Pancreas (tissue), 10 donors: ENCODE measurements at places on chromosomes 4 and X. TPM values are rescaled to one million over a fixed set of nuclear protein-coding genes. Genes with fewer than 3 reads are reported as not detected.

The FGG gene
- 4.0 TPM for polyA plus RNA-seq

The TLR3 gene
- polyA plus RNA-seq = 1.9 TPM

The GUF1 gene
- 8.7 TPM for polyA plus RNA-seq

The GPR34 gene
- 0.99 TPM for polyA plus RNA-seq

The ADGRL3 gene
- polyA plus RNA-seq = 0.21 TPM

The DOCK11 gene
- polyA plus RNA-seq = 2.8 TPM

The BTK gene
- polyA plus RNA-seq = 0.53 TPM

The GPRASP1 gene
- polyA plus RNA-seq = 15.8 TPM

The SMIM31 gene
- 0.61 TPM for polyA plus RNA-seq

DNA sequence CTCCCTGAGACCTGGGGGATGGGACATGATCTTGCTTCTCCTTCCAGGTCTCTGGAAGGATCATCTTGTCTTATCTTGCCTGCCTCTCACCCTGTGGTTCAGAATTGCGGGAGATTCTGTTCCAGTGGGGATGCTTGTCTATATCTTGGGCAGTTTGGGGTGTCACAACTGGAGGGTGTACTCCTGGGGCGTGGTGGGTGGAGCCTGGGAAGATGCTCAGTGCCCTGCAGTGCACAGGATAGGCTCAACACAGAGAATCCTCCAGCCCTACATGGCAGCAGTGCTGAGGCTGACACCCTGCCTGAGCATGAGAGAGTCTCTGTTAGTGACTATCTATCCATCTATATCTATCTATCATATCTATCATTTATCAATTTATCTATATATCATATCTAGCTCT lies 7.7 kb downstream of the P2RY8 start:
- H3K27me3 ChIP-seq = no peaks in the 10 kb centered on the region
- no peak overlapping the region for H3K27ac ChIP-seq
- DNase-seq = no peak
- H3K4me1 ChIP-seq = no peaks in the 10 kb centered on the region
- no peaks in the 10 kb centered on the region for H3K36me3 ChIP-seq

- peaks cover 13% of the 10 kb centered on the region for H3K4me1 ChIP-seq
- peak; percentile 28 for DNase-seq
- no peaks in the 10 kb centered on the region for H3K27me3 ChIP-seq
- no peaks in the 10 kb centered on the region for H3K36me3 ChIP-seq
Measured at GRCh38 chrX:23372220-23372902, 37.7 kb downstream of the PTCHD1 start.

DNA sequence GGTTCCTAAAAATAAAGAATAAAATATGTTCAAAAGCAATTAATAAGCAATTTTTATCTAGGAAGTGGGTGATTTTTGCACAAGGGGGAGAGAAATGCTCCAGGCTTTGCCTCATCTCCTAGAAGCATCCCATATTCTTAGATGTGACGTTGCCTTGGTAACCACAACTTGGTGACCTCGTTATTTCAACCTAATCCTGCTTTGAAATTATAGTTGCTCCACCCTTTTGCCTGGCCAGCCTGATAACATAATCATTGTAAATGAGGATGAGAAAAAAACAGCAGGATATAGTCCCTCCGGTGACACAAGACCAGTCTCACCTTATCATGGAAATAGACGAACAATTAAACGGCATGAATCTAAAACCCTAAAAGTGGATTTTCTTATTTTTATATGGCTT lies 194.4 kb downstream of the QDPR start:
- H3K27me3 ChIP-seq = no peaks in the 10 kb centered on the region
- no peaks in the 10 kb centered on the region for H3K36me3 ChIP-seq
- no peak overlapping the region for H3K4me3 ChIP-seq
- H3K4me1 ChIP-seq = no peaks in the 10 kb centered on the region

DNA sequence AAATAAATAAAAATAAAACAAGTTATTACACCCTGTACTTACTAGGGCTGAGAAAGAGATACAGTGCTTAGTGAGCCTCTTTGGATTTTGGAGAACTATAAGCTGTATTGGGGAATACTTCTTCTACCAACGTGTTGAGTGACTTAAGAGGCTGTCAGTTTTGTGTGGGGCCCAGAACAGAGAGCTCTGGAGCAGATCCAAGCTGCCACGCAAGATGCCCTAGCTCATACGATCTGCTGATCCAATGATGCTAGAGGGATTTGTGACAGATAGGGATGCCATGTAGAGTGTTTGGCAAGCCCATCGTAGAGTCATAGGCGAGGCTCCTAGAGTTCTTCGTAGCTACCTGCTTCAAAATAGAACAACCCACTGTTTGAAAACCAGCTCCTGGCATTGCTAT lies 60.3 kb upstream of the KLF3 start:
- no peak overlapping the region for H3K27ac ChIP-seq
- no peaks in the 10 kb centered on the region for H3K4me1 ChIP-seq
- no peaks in the 10 kb centered on the region for H3K36me3 ChIP-seq
- no peak for DNase-seq
- H3K27me3 ChIP-seq = no peaks in the 10 kb centered on the region
- no peak overlapping the region for H3K4me3 ChIP-seq

DNA sequence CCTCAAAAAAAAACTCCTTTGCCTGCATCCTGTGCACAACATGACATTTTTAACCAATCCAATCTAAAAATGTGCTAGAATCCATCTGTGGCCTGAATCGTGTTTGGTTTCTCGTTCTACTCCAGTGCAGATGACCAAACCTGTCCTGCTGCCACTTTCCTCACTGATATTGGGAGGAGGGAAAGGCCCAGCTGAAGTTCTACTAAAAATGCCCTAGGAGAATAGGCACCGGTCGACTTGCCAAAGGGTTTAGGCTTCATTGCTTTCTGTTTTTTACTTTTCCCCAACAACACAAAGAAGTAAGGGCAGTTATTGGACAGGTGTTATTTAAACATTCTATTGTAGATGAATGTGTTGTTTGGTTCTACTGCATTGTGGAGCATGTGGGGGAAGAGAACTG lies 7.8 kb upstream of the FHDC1 start:
- DNase-seq = no peak
- no peaks in the 10 kb centered on the region for H3K4me1 ChIP-seq
- H3K36me3 ChIP-seq = no peaks in the 10 kb centered on the region
- H3K27ac ChIP-seq = no peak overlapping the region

DNA sequence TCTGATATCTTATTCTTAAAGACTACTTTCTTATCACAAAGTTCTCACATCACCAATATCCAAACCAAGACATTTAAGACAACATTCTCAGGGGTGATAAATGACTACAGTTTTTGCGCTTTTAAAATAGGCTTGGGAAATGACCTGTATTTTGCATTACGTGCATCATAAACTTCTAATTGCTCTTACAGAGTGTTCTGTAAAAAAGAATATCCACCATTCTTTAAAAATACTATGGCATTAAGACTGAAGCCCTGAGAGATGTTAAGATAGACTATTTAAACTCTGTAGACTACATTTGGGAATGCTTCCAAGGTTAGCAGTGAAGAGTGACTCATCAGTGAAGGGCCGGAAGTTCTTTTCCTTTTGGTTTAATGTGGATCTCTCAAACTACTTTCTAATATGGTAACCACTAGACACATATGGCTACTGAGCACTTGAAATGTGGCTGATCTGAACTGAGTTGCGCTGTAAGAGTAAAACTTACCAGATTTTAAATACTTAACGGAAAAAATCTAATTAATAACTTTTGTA lies 518.8 kb upstream of the FTHL17 start:
- no peaks in the 10 kb centered on the region for H3K4me1 ChIP-seq
- no peaks in the 10 kb centered on the region for H3K36me3 ChIP-seq
- peaks cover 15% of the 10 kb centered on the region for H3K27me3 ChIP-seq
- H3K27ac ChIP-seq = no peak overlapping the region

GRCh38 chrX:151713849-151714248 lies 2.0 kb upstream of the FATE1 start:
- DNase-seq = no peak
- no peaks in the 10 kb centered on the region for H3K4me1 ChIP-seq
- no peaks in the 10 kb centered on the region for H3K36me3 ChIP-seq
- H3K27ac ChIP-seq = no peak overlapping the region
- H3K27me3 ChIP-seq = no peaks in the 10 kb centered on the region

DNA sequence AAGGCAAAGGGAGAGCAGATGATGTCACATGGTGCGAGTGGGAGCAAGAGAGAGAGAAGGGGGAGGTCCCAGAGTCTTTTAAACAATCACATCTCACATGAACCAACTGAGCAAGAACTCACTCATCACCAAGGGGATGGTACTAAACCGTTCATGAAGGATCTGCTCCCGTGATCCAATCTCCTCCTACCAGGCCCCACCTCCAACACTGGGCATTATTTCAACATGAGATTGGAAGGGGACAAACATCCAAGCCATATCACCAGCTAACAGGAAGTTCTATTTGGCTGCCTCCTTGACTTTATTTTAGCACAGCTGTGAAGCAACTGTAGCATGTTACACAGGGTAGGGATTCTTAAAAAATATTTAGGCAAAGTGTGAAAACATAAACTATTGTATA lies 102.5 kb downstream of the DDIT4L start:
- DNase-seq = no peak
- no peak overlapping the region for H3K27ac ChIP-seq
- H3K36me3 ChIP-seq = no peaks in the 10 kb centered on the region

DNA sequence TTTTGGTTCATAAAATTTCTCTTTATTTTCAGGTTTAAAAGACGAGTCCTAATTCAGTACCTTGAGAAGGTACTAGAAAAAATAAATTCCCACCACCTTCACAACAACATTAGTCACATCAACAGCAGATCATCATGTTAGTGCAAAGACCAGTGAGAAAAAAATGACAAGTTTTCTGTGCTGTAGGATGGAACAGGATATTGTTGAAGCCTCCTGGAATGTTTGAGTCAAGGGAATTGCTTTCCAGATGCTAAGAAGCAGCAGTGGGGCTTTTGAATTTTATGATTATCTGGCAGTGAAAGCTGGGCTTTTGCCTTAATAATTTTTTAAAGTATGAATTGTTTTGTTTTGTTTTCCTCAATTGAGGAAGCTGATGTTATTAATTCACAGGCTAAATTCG lies 61.0 kb downstream of the INTS6L start:
- H3K4me3 ChIP-seq = no peak overlapping the region
- no peak for DNase-seq
- no peaks in the 10 kb centered on the region for H3K4me1 ChIP-seq
- H3K27me3 ChIP-seq = no peaks in the 10 kb centered on the region
- no peaks in the 10 kb centered on the region for H3K36me3 ChIP-seq

DNA sequence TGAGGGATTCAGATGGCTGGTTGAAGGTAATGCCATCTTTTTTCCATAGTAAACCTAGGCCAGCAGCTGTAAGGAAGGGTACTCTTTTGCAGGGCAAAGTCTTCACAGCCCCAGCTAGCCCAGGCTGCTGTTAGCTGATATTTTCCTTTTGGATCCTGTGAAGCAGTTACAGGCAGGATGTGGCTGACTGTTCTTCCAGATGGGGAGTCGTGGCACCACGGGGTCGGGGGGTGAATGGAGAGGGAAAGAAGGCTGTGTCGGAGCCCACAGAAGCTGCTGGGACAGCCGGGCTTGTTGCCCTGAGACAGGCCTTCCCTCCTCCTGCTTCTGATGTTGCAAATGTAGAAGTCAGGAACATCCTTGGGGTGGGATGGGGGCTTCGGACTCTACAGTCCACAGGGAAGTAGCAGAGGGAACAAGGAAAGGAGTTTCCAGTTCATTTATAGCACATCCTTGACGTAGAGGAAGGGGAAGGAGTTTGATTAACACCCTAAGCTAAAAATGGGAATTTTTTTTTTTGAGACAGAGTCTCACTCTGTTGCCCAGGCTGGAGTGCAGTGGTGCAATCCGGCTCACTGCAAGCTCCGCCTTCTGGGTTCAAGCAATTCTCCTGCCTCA lies 64.6 kb upstream of the TMEM150C start:
- no peaks in the 10 kb centered on the region for H3K36me3 ChIP-seq
- no peak overlapping the region for H3K27ac ChIP-seq
- H3K4me3 ChIP-seq = no peak overlapping the region
- DNase-seq = no peak
- H3K27me3 ChIP-seq = no peaks in the 10 kb centered on the region

- DNase-seq = peak; percentile 78
- peak overlapping the region; percentile 94 for H3K27ac ChIP-seq
- H3K4me3 ChIP-seq = no peak overlapping the region
- peaks cover 9% of the 10 kb centered on the region for H3K4me1 ChIP-seq
- no peaks in the 10 kb centered on the region for H3K27me3 ChIP-seq
- H3K36me3 ChIP-seq = no peaks in the 10 kb centered on the region
Measured at GRCh38 chr4:184745831-184746795, 12.2 kb upstream of the CENPU start.

DNA sequence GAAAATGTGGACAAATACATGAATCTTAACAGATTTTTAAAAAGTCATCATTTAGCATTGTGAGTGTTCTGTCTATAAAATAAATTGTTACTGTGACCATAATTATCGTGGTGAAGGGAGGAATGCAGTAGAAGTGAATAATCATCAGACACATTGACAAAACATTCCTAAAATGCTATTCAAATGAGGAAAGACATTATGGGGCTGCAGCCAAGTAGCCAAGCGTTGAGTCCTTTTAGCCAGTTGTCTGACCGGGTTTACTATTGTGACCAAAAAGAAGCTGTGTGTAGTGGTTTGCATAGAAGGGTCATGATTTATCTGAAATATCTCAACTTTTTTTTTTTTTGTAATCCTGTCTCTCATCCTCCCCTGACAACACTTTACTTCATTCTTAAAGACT lies 19.5 kb downstream of the WWC2 start:
- no peaks in the 10 kb centered on the region for H3K36me3 ChIP-seq
- DNase-seq = no peak
- peaks cover 5% of the 10 kb centered on the region for H3K4me1 ChIP-seq

DNA sequence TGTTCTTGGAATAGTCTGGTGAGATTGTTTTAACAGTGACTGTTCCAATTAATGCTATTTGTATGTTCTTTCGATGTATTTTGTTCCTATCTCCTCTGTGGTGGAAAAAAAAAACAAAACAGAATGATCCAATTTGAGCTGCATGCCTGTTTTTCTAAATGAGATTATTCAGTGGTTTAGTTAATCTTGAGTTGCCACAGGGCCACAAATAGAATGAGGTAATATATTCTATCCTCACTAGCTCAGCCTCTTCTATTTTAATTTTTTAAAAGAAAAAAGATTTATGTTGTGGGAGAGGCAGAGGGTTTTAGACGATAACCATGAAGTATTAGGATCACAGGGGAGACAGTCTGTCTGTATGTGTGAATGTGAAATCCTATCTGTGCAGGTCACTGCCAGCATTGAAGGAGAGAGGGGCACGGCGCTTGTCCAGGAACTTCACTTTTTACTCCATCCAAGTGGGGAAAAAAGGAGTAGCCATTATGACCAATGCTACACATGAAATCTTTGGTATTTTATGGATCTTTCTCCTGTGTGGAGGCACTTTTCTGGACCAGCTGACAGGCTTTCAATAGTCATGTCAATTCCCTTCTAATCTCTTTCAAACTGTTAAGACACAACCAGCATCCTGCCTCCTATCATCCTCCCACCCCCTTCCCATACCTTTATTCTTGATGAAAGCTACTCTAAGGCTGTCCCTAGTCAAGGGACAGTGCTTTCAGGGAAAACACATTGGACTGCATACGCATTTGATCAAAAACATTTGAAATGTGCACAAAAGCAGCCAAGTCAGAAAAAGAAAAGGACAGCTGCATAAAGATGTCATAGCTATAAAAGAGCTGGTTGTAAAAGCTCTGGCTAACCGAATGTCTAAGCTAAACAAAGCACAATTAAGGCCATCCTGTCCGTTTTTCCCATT lies 1063.8 kb upstream of the INTU start:
- no peak overlapping the region for H3K27ac ChIP-seq
- no peaks in the 10 kb centered on the region for H3K4me1 ChIP-seq
- H3K27me3 ChIP-seq = no peaks in the 10 kb centered on the region
